Placental pericyte (primary cell): ENCODE measurements at places on chromosomes 12 and 14. TPM values are rescaled to one million over a fixed set of nuclear protein-coding genes. Genes with fewer than 3 reads are reported as not detected.

MBD6 gene
- 7.0 and 12.5 TPM in 2 replicates for total RNA-seq

TC2N gene
- total RNA-seq: under 0.01 and 0.14 TPM in 2 replicates

CFAP54 gene
- 2.2 and 4.6 TPM in 2 replicates for total RNA-seq

OR11H7 gene
- total RNA-seq: not detected in 2 replicates

CCDC197 gene
- not detected in 2 replicates for total RNA-seq

GZMH gene
- not detected in 2 replicates for total RNA-seq

TROAP gene
- total RNA-seq: 0.44 and 23.9 TPM in 2 replicates

CD27 gene
- 0.29 TPM in 1 of 2 replicates, not detected in the other for total RNA-seq

HOXC12 gene
- total RNA-seq: not detected in 2 replicates

ADAM21 gene
- 0.29 TPM in 1 of 2 replicates, not detected in the other for total RNA-seq

FGF6 gene
- not detected in 2 replicates for total RNA-seq

PTHLH gene
- total RNA-seq: 1.8 and 11.5 TPM in 2 replicates

TBPL2 gene
- not detected in 2 replicates for total RNA-seq

B4GALNT1 gene
- 2.8 and 5.3 TPM in 2 replicates for total RNA-seq

ADCY6 gene
- 34.1 and 41.4 TPM in 2 replicates for total RNA-seq

OR4N5 gene
- not detected in 2 replicates for total RNA-seq

STAB2 gene
- not detected in 2 replicates for total RNA-seq

FAIM2 gene
- 0.29 and 6.6 TPM in 2 replicates for total RNA-seq

IRAK3 gene
- 5.9 and 6.4 TPM in 2 replicates for total RNA-seq

SDR9C7 gene
- total RNA-seq: not detected in 2 replicates

CCDC175 gene
- total RNA-seq: not detected in 2 replicates

FZD10 gene
- not detected in 2 replicates for total RNA-seq
